ENCODE measurements at places on chromosomes 16 and 17.

GRCh38 chr17:82281502-82282238, 8.2 kb upstream of the CSNK1D start:
- DNase-seq = no peak

GRCh38 chr17:45372325-45372869, 55.6 kb upstream of the MAP3K14 start:
- no peak for DNase-seq

DNA sequence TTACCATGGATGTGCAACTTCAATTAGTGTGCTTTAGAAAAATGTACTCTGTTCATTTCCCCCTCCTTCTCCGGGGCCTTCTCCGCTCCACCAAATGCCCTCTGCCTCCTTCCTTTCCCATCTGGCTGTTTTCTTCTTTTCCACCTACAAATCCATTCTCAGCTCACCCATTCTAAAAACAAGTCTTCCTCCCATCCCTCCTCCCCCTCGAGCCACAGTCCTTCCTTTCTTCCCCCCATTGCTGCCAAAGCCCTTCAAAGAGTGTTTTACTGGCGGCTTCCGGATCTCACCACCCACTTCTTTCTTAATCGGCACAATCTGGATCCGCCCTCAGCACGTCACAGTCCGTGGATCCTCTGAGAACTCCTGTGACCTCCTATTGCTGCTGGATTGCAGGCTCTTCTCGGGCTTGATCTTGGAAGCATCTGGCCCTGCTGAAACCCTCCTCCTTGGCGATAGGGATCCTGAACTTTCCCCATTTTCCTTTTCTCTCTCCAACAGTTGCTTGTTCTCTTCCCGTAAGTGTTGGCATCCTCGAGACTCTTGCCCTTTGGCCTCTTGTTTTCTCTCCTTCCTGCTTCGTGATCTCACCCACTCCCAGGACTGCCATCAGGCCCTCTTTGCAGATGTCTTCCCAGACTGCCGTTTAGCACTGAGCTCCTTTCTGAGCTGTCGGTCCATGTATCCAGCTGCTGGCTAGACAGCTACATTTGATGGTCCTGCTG, 36.0 kb upstream of the FBXO47 start:
- no peak for DNase-seq

DNA sequence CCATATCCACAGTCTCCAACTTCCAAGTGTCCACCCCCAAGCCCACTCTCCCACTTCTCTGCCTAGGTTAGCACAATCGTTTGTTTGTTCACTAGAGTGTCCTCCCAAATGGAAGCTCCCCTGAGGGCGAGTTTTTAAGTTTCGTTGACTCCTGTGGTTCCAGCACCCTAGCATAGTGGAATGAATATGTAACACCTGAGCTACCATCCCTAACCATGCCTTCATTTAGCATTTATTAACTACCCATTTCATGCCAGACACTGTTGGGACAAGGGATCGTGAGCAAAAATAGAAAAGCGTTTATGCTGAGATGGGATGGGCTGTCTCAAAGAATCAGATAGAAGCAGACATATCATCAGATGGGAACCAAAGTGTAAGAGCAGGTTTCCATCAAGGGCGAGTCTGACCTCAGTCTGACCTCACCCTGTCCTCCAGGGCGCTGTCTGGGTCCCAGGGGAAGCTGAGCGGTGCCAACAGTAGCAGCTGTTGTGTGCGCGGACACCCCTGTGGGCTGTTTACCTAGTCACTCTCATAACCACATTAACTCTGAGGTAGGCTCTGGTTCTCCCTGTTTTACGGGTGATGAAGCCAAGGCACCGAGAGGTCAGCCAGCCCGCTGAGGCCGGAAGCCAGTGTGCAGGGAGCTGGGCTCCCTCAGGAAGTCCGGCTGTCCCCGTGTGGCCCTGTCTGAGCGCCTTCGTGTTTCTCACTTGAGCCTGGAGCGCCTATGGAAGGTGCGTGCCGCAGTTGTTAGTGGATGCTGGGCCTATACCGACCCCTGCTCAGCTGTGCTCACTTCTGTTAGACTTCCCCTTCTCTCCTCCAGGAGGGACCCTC, 6.2 kb downstream of the CNP start:
- no peak for DNase-seq

DNA sequence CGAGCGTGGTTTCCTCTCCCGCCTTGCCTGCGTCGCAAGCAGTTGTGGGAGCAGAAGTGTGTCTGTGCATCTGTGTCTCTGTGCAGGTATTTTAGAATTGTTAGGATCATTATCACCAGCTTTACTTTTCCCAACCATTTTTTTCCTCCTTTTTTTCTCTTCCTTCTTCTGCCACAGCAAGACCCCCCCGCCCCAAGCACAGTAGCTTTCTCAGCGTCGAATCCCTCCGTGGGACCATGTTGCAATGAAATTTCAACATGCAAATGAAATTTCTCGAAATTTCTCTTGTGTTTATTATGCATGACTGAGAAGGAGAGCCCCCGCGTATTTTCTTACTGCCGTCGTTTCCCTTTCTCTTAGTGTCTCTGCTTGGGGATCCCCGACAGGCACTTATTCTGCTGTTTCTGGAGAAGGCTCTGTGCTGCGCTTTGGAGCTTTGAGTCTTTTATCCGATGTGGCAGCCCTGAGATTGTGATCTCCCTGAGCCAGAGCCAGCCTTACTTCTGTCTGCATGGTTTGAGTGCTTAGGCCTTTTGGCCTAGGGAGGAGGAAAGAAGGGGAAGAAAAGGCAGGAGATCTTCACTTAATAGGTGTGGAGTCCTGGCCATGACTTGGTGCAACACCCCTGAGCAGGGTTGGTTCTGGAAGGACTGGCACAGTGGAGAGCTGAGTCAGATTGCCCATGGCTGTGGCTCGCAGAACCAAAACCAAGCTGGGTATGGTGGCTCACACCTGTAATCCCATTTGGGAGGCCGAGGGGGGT, 5.0 kb downstream of the ARMC7 start:
- no peak for DNase-seq

DNA sequence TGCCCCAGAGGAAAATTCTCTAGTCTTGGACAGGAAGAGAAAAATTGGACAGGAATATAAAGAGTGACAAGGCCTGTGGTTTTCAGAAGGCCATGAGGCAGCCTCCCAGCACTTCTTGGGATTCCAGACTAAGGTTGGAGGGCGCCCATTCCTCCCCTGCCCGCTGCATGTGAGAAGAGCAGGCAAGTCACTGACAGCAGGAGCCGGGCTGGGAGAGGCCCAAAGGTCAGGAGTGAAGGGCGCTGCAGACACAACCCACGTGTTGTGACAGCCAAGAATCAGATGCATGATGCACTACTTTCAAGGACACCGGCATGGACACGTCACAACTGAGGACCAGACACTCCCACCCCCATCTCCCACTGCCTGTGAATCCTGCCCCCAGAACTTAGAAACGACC, 256.7 kb downstream of the CBLN1 start:
- no peak for DNase-seq

- no peak for DNase-seq
Measured at GRCh38 chr17:4691686-4692085, 12.3 kb downstream of the PELP1 start.

DNA sequence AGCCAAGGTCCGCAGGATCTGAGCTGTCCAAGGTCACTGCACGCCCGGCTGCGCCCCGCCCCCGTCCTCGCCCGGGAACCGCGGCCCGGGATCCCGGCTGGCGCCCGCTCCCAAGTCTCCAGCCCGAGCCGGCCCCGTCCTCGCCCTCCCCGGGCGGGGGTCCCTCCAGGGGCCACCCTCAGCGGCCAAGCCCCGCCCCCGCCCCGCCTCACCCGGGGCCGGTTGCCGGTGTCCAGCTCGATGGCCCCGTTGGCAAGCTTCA, 216 bp downstream of the VPS9D1 start:
- no peak for DNase-seq

- DNase-seq = no peak
Measured at GRCh38 chr16:53666786-53667415, 36.8 kb downstream of the RPGRIP1L start.

DNA sequence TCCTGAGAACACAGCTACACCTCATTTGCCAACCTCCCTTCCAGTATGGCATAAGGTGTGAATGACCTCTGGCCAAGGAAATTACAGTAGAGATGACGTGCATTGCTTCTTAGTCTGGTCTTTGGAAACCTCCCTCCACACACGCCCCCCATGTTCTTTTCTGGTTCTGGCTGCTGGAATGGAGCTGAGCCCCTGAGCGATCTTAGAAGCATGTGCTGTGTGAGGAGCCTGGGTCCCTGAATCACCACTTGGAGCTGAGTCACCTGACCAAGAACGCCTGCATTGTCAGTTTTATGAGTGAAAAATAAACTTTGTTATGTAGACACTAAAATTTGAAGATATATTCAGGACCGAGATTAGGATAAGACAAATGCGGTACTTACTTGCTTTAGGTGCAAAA, 51.4 kb downstream of the HS3ST3A1 start:
- no peak for DNase-seq

DNA sequence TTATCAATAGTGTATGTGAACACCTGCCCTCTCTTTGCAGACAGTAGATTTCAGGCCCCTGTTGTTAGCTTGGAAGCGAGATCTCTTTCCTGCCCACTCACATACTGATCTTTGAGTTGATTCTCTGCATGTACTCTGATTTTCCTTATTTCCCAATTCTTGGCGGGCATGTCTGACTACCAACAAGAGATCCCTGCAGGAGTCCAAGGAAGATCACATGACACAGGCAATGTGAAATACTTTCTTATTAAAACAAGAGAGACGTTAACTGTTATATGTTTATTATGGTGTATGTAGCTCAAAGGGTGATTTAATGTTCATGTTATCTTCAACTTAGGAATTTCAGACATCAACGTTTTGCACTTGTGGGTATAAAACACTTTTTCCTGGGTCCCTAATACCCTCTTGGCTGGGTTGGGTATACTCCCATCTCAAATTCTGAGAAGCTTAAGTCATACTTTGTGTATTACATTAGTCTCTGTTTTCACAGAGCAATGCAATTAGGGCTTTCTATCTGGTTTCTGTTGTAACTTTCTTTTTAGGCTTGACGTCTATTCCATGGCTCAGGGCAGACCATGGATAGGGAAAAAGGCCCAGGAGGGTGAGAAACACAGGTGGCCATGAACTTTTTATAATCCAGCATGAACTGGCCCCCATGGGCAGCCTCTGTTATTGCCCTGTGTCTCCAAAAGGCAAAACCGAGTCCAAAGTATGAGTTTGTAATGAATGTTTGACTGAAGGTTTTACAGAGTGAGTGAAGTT, 32.2 kb downstream of the HSD17B2 start:
- no peak for DNase-seq

- no peak for DNase-seq
Measured at GRCh38 chr17:68580236-68580770, 20.9 kb downstream of the FAM20A start.

- DNase-seq = no peak
Measured at GRCh38 chr17:142102-142661, 4.8 kb downstream of the SCGB1C2 start.

GRCh38 chr17:57269052-57269451, 12.7 kb downstream of the MSI2 start:
- DNase-seq = peak; percentile 13

DNA sequence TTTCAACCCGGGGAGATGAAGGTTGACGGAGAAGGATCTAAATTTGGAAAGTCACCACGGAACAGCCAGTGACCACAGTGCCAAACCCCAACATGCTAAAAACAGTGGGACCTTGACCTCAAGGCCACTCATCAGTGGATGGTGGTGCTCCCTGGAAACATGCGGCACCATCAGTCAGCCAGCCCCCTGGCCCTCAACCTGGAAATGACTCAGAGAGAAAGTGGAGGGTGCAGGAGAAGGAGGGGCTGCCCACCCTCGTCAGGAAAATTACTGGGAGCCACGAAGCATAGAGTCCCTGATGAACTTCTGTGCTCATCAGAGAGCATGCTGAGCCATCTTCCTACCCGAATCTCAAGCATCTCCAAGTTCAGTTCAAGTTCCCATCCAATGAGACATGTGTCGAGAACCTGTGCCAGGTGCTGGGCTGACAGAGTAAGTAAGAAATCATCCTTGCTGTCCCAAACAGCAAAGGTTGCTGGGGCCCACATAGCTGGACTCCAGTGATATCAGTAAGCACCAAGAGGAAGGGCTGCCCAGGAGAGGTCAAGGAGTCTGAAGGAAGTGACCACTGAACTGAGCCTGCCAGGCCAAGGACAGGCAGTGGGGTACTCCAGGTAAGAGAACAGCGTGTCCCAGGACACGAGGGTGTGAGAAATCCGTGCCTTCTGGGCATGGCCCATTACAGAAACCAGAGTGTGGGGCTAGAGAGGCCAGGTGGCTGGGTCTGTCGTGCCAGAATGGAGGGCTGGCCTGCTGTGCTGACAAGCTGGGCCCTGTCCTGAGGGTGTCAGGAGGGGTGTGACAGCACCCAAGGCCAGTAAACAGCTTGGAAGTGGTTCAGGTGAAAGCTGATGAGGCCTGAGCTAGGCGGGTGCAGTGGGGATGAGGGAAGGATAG, 5.2 kb downstream of the PECAM1 start:
- no peak for DNase-seq

DNA sequence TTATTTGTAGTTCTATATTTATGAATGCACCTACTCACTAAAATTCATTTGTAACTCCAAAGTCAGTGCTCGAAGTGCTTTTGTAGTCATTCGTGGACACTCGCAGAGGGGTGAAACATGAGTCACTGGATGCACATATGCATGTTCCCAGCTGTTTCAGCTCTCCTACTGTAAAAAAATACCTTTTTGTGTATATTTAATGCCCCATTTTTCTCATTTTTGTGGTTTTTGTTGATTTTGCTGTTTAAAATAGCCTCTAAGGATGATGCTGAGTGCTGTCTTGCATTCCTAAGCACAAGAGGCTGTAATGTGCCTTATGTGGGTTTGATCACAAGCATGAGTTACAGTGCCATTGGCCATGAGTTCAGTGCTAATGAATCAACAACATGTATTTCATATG, 30.6 kb downstream of the CENPV start:
- DNase-seq = no peak
